ENCODE measurements at places on chromosomes 2 and 18.

GRCh38 chr18:8008033-8008432 is 440.9 kb downstream of the PTPRM start:
- DNase-seq, result no peak

DNA sequence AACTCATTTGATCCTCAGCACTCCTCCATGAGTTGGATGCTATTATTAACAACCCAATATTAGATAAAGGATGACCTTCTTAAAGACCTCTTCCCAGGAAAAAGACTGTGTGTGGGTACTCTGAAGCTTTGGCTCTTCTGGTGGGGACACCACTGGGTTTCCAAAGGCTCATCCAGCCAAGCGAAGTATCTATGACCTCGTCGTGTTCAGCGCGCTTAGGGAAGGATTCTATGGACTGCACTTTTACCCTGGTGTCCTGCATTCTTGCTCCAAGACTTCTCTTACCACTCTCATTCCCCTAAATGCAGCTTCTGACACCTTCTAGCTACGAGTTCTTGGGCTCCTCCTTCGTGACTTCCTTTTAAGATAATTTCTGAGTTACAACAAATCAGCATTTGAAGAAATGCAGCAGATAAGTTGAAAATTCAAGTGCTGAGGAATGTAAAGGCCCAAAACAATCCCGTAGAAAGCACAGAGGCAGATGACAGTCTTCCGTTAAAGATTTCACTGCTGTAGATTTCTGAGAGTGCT is 673 bp upstream of the HNMT start:
- DNase-seq, result no peak

GRCh38 chr2:165877565-165878550 is 75.7 kb downstream of the TTC21B start:
- DNase-seq, result no peak

GRCh38 chr18:2396162-2396505 is 175.2 kb downstream of the METTL4 start:
- DNase-seq, result no peak

DNA sequence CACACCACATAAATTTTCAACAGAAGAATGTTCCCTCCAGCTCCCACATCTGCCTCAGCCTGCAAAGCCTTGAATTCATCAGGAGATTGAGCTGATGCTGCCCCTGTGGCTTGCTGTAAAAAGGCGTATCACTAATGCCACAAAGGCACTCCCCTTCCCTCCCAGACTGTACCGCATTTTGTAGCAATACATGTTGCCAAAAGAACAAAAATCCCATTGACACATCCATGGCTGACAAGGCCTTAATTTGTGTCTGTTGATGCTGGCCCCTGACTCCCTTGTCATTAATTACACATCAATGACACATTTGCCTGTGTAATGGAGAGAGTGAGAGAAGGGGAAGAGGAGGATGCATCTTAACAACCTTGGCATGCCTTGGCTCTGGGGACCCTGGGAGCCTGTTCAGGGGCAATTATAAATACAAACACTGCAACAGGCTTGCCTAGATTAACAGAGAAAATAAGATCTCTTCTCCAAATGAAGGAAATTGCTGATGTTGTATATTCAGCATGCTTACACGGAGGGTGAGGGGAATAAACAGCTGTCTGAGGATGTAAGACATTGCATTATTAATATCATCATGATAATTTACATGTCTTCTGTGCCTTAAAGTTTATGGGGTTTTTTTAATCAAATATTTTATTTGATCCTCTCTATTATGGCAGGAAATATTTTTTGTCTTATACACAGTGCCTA is 264.0 kb downstream of the SUCLG1 start:
- no peak for DNase-seq

GRCh38 chr2:61950571-61951315 is 45.3 kb downstream of the COMMD1 start:
- DNase-seq, result no peak

DNA sequence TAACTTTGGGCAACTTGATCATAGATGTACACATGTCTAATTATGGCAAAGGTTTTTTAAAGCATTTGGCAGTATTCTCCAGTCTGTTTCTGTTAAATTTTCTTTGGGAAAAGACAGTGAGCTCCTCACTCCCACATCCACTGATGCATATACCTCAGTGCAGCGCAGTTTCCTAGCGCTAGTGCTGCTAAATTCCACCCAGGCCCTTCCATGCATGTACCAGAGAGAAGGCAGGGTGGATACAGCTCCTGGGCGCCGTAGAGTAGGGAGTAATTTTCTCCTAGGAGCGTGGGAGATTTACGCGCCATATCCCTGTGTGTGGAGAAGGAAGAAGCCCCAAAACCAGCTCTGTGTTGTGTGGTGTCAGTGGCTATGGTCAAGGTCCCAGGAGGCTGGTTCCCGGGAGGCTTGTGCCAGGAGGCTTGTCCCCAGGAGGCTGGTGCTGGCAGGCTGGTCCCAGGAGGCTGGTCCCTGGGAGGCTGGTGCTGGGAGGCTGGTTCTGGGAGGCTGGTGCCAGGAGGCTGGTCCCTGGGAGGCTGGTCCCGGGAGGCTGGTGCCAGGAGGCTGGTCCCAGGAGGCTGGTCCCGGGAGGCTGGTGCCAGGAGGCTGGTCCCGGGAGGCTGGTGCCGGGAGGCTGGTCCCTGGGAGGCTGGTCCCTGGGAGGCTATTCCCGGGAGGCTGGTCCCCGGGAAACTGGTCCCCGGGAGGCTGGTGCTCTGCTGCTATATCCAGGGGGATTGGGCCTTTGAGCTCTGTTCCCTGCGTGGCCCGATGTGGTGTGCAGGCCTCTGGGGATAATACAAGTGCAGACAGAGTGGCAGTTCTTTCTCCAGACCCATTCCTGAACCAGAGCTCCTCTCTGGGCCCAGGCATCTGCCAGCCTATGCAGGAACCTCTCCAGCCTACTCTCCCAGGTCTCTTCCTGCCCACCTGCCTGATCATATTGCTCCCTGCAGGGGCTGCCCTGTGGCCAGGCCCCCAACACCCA is 161.2 kb downstream of the SEPTIN10 start:
- DNase-seq, result no peak

- no peak for DNase-seq
Measured at GRCh38 chr2:128606837-128607236, 288.2 kb upstream of the HS6ST1 start.

DNA sequence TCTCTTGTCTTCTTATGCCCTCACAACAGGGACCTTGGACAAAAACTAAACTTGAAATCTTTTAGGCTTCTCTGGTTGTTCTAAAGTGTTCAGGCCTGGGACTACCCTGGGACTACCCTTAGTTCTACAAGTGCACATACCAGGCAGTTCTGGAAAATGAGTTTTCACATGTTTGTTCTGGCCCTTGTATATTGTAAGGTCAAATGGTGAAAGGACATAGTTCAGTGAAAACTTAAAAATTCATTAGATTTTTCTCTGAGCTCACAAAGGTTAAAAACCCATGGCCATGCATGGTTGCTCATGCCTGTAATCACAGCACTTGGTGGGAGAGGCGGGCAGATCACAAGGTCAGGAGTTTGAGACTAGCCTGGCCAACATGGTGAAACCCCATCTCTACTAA is 875.5 kb upstream of the FAM98A start:
- DNase-seq, result no peak

GRCh38 chr18:12748671-12749070 is 45.8 kb downstream of the PSMG2 start:
- no peak for DNase-seq

- DNase-seq, result no peak
Measured at GRCh38 chr2:202099515-202099914, 26.5 kb downstream of the KIAA2012 start.

DNA sequence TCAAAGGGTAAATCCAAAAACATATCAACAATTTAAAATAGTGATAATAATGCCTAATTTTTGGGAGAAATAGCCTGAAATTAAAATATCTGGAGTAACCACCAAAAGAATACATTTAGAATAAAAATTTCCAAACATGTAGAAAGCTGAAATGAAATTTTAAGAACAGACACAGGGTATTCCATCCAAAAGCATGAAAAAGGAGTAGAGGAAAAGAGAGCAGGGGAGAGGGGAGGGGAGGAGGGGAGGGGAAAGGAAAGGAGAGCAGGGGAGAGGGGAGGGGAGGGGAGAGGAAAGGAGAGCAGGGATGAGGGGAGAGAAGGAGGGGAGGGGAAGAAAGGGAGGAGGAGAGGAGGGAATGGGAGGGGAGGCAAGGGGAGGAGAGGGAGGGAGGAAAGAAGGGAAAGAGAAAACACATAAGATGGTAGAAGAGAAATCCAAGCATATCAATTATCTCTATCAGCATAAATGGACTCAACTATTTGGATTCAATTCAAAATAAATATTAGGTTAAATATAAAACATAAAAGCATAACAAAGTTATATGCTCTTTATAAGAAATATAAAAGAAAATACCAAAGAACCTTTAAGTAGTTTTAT is 141.1 kb downstream of the ZNF385B start:
- no peak for DNase-seq

DNA sequence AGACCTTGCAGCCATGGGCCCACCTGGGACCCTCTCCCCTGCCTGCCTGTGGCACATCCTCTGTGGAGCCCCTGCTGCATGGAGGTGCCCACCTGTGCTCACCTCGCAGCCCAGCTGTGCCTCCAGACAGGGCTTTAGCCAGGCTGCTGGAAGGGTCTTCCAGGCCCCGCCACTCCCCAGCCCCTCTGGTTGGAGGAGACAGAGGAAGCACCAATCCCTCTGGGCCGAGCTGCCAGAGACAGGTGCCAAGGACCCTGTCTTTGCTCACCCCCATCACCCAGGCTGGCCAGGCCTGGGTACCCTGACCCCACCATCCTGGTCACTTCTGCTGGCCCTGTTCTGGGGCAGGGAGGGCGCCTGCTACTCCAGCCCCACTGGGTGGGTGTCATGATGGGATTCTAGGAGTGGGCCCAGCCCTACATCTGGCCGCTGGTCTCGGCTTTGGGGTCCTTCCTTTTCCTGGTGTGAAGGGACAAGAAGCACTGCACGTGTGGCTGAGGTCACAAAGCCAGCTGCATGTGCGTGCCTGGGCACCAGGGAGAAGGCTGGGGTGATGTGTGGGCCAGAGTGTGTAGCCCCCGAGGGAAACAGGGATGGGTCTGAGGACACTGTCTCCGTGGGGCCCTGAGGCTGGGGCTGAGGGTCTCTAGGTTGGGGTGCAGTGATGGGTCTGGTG is 9.3 kb upstream of the NEU4 start:
- DNase-seq, result no peak

DNA sequence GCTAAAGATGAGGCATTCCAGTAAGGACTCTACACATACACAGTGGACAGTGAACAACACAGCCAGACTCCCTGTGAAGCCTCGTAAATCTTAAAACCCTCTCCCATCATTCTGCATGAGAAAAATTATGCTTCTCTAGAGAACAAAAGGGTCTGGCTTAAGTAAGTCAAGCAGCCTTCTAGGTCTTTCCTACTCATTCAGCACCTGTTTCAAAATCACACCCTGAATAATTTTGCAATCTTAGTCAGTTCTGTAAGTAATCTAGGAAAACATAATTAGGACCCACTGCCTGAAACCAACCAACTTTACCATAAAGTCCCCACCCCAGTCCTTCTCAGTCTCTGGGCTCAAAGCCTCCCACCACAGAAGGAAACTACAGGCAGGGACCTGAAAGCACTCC is 19.7 kb downstream of the IAH1 start:
- no peak for DNase-seq

- DNase-seq, result no peak
Measured at GRCh38 chr2:171531291-171531690, 9.0 kb downstream of the CYBRD1 start.

GRCh38 chr2:41717839-41718238 is 330.0 kb upstream of the PKDCC start:
- no peak for DNase-seq

DNA sequence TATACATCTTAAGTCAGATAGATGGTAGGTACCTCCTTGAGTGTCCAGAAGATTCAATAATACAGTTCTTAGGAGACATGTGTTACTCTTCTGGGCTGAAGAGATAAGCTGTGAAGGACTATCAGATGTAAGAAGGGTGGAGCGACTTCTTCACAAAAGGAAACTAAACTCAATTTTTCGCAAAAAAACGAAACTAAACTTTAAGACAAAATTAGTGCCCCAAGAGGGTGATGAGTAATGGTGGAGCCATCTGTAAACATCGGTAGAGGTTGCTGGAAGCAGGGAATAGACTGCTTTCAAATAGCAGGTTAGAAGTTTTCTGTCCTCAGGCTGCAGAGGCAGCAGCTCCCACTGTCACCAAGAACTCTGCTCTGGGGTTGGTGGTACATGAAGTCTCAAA is 111.6 kb upstream of the TACR1 start:
- DNase-seq, result no peak

DNA sequence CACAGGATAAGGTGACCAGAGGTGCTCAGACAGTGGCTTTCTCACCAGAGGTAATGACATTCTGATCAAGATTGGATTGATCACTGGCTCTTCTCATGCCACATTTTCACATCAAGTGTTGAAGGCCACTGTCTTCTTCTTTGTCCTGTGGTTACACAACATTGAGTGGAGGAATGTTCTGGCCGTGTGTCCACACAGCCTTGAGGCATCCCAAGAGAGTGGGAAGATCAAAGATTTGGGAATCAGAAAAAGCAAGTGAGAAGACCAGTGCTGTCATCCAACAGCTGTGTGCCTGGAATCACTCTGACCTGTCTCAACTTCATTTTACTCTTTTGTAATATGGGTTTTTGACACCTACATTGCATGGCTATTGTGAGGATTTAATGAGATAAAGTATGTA is 67.4 kb downstream of the IL1R2 start:
- no peak for DNase-seq

DNA sequence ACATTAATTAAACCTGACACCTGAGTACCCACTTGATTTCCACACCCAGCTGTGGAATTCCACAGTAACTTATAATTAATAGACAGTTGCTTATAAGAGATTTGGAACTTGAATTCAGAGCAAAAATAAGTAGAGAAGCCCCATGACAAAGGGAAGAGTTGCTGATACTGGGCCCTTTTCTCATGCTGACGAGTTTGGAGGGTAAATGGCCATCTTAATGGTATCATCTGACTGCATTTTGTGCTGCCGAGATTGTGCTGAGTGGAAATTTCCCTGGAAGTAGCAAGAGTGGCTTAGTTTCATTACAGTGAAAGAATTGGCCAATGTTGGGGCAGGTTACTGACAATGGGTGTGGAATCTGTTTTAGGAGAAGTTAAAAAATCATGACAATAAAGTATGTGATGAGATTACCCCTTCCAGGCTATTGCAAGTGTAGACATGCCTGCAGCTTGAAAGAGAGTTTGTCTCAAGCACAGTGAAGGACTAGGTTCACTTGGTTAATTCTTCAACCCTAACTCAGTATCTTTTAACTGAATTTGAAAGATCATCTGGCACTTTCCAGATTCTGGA is 49.9 kb downstream of the VSNL1 start:
- DNase-seq, result no peak

All from stimulated activated CD8-positive, alpha-beta memory T cell treated with anti-CD3 and anti-CD28 coated beads, Interleukin-2, amount 100 ng/mL, for 1 hour (primary cell).